ENCODE measurements at places on chromosomes 7 and 10.

DNA sequence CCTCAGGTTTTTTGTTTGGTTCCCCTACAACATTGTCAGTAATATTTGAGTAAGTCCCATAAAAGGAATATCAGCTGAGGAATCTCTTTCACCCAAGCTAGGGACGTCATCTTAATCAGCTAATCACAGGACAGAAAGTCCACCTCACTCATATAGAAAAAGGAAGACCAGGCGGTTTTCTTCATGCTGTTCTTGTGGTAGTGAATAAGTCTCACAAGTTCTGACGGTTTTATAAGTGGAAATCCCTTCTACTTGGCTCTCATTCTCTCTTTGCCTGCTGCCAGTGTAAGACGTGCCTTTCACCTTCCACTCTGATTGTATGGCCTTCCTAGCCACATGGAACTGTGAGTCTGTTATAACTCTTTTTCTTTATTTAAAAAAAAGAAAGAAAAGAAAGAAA, 308.1 kb upstream of the PFKP start:
- DNase-seq, result no peak

- DNase-seq, result no peak
These were observed 4.9 kb downstream of the COL17A1 start for GRCh38 chr10:104080762-104081161.

- peak; percentile 13 for DNase-seq
These were observed at the start of gene GIMAP8 for GRCh38 chr7:150450491-150451001. GIMAP8 (plus strand) TSS chr7:150450630; CDS start chr7:150466699, 16,069 bp downstream.

DNA sequence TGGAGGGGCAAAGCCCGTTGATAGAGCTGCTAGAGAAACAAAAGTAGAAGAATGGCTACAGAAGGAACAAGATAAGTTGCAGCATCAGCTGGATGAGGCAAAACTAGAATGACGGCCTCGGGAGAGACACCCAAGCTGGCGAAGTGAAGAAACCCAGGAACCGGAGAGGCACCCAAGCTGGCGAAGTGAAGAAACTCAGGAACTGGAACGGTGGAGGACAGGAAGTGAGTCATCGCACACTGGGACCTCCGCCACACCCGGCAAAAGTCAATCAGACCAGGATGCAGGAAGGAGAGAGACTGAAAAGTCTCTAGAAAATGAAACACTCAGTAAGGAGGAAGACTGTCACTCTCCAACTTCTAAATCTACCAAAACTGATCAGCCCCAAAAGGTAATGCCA, 133.0 kb upstream of the NEBL start:
- DNase-seq, result no peak

- DNase-seq, result no peak
These were observed 30.0 kb upstream of the LANCL2 start for GRCh38 chr7:55335151-55335550.

- DNase-seq, result no peak
These were observed 64.4 kb downstream of the KCND2 start for GRCh38 chr7:120337308-120337907.

DNA sequence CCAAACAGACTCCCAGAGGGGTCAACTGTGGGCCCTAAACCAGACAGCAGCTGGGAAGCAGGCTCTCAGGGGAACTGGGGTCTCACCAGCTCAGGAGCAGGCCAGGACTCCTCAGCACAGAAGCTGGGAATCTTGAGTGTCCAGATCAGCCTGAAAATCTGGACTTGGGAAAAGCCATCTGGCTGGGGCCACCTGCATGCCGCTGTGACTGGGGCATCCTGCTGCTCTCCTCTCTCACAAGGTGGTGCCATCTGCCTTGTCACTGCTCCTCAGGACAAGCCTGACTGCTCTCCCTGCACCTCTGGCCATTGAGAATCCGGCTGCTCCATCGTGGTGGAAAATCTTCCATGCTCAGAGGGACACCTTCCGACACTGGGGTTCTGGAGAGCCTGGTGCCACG, 141.4 kb downstream of the PLPP4 start:
- DNase-seq, result no peak

DNA sequence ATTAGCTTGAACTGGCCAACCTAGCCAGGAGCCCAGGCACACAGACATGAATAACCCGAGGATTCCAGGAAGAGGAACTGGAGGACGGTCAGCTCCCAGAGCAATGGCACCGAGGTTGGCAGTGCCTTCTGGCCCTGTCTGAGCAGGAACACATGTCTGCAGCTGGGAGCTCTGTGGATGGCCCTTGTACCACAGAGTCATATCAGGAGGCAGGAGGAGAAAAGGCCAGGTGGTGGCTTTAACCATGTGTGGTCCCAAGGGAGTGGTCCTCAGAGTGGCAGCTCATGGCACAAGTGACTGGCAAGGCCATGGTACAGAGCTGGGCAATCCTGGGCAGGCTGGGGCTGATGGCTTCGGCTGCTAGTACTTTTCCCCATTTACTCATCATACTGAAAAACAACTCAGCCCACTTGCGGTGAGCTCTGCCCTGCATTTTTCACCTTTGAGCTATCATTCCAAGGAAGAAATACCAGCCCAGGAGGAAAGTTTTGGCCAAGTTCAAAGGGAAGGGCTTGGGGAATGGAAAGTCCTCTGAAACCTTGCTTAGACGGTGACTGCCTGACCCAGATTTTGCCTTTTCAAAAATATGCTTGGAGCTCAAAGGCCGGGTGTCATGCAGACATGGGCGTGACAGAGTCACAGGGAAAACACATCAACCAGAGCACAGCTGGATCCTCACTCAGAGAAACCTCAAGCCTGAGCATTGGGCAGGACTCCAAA, 25.7 kb upstream of the LOXL4 start:
- DNase-seq, result no peak

GRCh38 chr7:150648353-150649079, 16.3 kb upstream of the GIMAP6 start:
- no peak for DNase-seq

GRCh38 chr7:87027900-87028299, 31.6 kb downstream of the ELAPOR2 start:
- no peak for DNase-seq

GRCh38 chr7:151061213-151062110, 2.1 kb downstream of the SLC4A2 start:
- no peak for DNase-seq

- DNase-seq, result no peak
These were observed 42.8 kb downstream of the RBM20 start for GRCh38 chr10:110686949-110687348.

- no peak for DNase-seq
These were observed 63.0 kb downstream of the CUL1 start for GRCh38 chr7:148761499-148762278.

- DNase-seq, result no peak
These were observed 31.4 kb upstream of the FAM133B start for GRCh38 chr7:92621561-92622023.

- DNase-seq, result no peak
These were observed 1.3 kb downstream of the CUL1 start for GRCh38 chr7:148699782-148700629.

- no peak for DNase-seq
These were observed 109.7 kb downstream of the GNAI1 start for GRCh38 chr7:80244206-80244916.

DNA sequence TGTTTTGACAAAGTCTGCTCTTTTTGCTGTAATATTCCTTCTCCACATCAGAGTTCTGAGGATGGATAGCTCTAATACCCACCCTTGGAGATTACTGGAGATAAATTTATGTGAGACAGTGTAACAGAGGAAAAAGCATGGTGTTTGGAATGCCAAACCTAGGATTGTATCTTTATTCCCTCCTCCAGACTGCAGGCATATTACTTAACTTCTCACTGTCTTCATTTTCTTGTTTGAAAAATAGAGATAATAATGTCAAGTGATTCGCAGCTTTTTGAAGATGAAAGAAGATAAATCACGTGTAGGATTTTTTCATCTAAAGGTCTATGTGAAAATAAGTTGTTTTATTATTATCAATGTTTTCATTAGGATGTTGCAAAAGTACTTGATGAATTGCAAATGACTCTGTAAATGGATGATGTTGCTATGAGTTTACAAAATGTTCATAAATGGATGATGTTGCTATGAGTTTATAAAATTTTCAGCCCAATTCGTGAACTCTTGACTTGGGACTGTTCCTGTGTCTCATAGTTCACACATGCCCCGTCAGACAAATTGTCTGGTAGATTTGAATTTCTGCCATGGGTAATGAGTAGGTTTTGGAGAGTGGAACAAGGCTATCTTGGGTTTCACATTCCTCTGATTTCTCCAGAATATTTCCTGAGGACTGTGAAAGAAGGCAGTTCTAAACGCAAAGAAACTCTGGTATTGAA, 113.1 kb upstream of the IGFBP3 start:
- no peak for DNase-seq

- no peak for DNase-seq
These were observed 8.4 kb downstream of the EPDR1 start for GRCh38 chr7:37928878-37929277.

DNA sequence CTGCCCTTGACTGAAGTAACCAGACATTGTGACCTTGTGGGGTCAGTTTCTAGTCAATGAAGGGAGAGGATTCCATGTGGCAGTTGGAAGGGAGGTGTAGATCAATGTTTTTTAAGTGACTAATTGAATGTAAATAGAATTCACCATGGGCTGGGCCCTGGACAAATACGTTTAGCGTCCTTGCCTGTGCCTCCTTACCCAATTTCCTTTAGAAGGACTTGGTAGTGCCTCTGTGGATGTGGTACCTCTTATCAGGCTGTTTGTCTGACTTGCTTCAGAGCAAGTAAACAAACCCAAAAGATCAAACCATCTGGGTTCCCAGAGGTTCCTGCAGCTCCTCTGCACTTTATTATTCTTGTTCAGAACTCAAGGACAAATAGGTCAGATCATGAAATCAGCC, 4.3 kb upstream of the KAT6B start:
- DNase-seq, result no peak

GRCh38 chr10:4894335-4894734, 68.3 kb downstream of the AKR1E2 start:
- DNase-seq, result no peak

DNA sequence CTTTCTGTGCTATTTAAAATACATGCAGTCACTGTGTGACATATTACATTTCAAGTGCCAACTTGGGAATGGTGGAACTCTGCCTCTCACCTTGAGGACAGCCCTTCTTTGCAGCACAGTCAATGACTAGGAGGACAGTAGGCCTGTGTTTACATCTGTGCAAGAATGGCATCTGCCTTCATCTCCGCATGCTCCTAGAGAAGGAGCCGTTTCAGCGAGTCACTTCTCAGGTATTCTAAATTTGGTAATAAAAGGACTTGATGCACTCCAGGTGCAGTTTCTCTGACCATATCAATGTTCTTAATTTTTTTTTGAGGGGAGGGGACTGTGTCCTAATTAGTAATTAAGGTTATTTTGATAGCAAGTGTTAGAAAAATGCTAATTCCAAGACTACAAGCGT, 128.9 kb downstream of the SDK1 start:
- DNase-seq, result no peak

GRCh38 chr7:40220421-40220911, 85.7 kb downstream of the SUGCT start:
- no peak for DNase-seq

- DNase-seq, result no peak
These were observed 491.7 kb downstream of the ARL4A start for GRCh38 chr7:13179011-13179582.

GRCh38 chr7:12941512-12941911, 254.1 kb downstream of the ARL4A start:
- DNase-seq, result no peak

DNA sequence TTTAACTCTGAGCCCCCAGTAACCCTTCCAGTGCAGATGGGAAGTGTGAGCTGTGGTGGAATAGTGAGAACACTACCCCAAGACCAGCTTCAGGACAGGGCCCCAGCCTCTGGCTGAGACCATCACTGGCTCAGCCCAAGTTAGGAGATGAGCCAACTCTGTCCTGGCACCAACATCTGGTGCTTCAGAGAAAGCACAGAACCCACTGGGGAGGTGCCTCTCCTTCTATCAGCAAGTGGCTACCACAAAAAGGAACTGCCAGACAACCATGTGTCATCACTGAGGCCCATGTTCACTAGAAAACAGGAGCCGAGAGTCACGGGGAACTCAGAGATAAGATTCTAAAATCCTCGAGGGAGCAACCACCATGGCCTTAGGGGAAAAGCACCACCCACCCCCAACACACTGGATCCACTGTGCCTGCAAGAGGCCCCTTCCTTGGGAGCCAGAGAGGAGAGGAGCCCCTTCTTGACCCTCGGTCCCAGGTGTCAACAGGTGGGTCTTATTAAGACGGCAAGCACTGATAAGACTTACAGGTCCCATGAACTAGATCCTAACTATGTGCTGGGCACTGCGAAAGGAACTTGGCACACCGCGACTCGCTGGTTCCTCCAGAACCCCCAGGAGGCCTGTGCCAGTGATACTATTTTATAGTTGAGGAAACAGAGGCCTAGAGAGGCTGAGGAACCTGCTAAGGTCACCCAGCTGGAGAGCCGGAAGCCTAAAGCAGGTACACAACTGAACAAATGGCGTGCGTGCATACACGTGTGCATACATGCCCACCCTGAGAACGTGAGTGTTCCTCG, 102.7 kb downstream of the FAM53B start:
- no peak for DNase-seq

DNA sequence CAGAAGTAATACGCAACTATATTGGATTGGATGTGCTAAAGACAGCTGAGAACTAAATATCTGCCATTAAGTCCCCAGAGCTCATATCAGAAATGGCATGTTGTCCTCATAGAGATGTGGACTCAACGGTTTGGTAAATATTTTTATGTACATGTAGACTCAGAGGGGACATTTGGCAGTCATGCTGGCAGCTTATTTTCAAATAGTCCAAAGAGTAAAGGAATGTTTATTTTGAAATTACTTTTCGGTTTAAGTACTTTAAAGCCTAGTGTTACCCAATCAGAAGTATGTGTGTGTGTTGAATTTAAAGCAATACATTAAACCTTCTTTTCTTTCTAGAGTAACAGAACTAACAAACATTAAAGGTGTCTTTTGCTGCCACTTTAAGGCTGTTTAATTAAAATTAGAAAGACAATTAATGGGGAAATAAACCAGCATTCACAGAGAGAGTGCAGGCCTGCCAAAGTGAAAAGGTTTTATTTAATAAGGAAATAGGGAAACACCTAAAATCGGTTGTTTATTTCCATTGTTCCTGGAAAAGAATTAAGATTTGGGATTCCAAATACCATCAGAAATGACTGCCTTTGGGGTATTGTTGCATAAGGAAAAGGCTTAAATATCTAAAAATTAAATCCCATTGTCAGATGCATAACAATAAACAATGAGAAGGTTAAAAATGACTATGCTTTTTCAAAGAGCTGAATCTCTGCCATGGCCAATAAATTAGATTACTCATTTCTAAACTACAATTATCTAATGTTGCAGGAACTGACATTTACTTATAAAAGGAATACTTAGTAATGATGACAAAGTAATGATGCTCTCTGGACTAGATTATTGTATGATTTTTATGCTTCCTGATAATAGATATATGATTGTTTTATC, 113.4 kb upstream of the AHR start:
- no peak for DNase-seq

DNA sequence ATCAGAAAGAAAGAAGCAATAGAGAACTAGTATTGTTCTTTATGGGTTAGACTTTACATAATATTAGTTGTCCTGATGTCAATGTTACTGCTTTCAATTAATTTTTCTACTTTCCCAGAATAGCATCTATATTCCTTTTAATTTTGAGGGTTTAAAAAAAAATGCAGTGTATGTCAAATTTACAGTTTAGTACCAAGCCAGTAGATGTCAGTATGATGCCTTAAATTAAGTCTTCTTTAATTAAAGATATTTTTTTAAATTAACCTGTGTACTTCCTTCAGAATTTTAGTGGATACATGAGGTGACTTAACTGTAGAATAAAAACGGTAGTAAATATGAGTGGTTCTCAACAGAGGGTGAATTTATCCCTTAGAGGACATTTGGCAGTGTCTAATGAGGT, 35.2 kb upstream of the STOX1 start:
- DNase-seq, result no peak

Data from effector CD8-positive, alpha-beta T cell (primary cell).